Cardiac muscle cell (in vitro differentiated cells and primary cell): ENCODE measurements at places on chromosomes 3 and 15. TPM values are rescaled to one million over a fixed set of nuclear protein-coding genes. Genes with fewer than 3 reads are reported as not detected.
A peak's percentile ranks its signal among the peaks of the same experiment; 100 is the strongest.

GRCh38 chr3:68997887-68998286 lies 15.6 kb downstream of the EOGT start:
- no peak for DNase-seq

DNA sequence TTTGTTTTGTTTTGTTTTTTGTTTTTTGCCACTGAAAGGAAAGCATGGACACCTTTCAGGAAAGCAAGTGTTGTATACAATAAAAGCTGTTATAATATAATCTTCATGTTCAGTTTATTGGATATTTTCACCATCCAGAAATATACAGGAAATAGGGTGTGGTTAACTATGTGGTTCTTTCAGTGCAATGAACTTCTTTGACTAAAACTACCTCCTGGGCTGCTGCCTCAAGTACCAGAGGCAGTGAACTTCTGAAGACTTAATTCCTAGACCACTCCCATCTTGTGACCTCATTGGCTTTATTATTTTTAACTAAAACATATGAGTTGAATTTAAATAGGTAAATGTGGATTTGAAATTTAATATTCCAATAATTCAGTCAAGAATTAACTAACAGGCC lies 27.1 kb upstream of the TBL1XR1 start:
- no peak for DNase-seq

- DNase-seq = no peak
Observed at GRCh38 chr15:98878172-98878571, 129.4 kb downstream of the PGPEP1L start.

The GUCA1C gene
- not detected in 2 replicates for total RNA-seq

The GHSR gene
- not detected in 2 replicates for total RNA-seq

The PLAAT1 gene
- 35.4 and 44.1 TPM in 2 replicates for total RNA-seq

GRCh38 chr3:11054739-11055438 lies 62.3 kb downstream of the SLC6A1 start:
- no peak for DNase-seq

GRCh38 chr3:5809586-5810246 lies 622.2 kb downstream of the EDEM1 start:
- peak; percentile 10 for DNase-seq

DNA sequence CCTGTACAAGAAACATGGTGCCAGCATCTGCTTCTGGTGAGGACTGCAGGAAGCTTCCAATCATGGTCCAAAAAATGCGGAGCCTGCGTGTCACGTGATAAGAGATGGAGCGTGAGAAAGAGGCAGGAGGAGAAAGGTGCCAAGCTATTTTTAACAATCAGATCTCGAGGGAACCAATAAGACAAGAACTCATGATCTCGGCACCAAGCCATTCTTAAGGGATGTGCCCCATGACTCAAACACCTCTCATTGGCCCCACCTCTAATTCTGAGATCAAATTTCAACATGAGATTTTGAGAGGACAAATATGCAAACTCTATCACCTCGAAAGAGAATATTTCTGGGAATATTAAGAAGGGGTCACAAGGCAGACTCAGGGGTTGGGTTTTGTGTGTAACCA lies 107.2 kb downstream of the PYDC2 start:
- DNase-seq = no peak

The TRANK1 gene
- total RNA-seq = 4.4 and 8.2 TPM in 2 replicates

- DNase-seq = no peak
Observed at GRCh38 chr15:92780843-92781242, 119.3 kb upstream of the CHD2 start.

DNA sequence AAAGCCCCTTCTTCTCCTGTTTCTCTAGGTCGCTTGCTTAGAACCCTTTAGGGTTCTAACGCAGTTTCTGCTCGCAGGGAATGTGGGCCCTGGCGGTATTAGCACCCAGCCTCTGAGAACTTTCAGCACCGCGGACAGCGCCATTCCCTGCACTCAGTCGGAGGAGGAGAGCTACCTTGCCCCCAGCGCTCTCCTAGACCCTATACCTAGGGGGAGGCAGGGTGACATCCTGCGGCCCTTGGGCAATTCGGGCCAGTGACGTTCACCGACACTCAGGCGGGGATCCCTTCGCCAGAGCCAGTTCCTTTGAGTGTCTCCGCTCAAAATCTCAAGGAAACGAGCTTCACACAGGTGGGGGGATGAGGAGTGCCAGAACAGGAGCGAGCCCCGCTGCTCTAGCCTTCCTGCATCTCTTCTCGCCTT lies 1.3 kb downstream of the SLC7A14 start:
- peak; percentile 94 for DNase-seq

The ECE2 gene
- total RNA-seq = not detected in 2 replicates

GRCh38 chr3:196872316-196872715 lies 4.6 kb downstream of the SENP5 start:
- no peak for DNase-seq

- DNase-seq = no peak
Observed at GRCh38 chr3:177212278-177212610, 15.0 kb upstream of the TBL1XR1 start.

The FMN1 gene
- 1.8 and 3.3 TPM in 2 replicates for total RNA-seq

DNA sequence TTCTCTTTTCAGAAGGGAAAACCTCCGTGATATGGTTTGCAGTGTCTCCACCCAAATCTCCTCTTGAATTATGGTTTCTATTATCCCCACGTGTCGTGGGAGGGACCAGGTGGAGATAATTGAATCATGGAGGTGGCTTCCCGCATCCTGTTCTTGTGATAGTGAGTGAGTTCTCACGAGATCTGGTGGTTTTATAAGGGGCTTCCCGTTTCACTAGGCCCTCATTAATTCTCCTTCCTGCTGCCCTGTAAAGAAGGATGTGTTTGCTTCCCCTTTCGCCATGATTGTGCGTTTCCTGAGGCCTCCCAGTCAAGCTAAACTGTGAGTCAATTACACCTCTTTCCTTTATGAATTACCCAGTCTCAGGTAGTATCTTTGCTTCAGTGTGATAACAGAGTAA lies 692.7 kb upstream of the GRM7 start:
- DNase-seq = no peak

The ATP11B gene
- total RNA-seq = 44.9 and 79.0 TPM in 2 replicates

GRCh38 chr3:32934150-32934742 lies 17.2 kb upstream of the CCR4 start:
- DNase-seq = peak; percentile 40

GRCh38 chr3:189567766-189568420 lies 63.3 kb upstream of the TP63 start:
- DNase-seq = no peak

The MRPS25 gene
- total RNA-seq = 42.1 and 47.6 TPM in 2 replicates

GRCh38 chr15:93566762-93567161 lies 477.8 kb upstream of the RGMA start:
- no peak for DNase-seq

The SLITRK3 gene
- total RNA-seq = 0.18 TPM in 2 replicates

GRCh38 chr3:122773944-122774509 lies 19.6 kb downstream of the HSPBAP1 start:
- no peak for DNase-seq

DNA sequence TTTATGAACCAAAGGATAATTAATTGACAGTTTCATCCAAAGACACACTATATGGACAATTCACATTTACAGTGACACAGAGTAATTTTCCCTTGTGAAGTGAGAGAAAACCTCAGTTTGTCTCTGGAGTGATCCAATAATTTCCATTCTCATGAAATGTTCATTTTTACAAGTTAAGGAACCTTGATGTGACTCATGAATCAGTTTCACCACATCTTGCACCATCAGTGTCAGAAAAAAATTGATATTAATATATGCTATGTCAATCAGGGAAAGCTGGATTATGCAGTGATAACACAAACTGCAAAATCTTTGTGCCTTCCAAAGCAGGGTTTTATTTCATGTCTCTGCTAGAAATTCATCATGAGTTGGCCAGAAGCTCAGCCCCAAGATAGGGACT lies 348.1 kb downstream of the ARPP21 start:
- no peak for DNase-seq

The PIGZ gene
- total RNA-seq = 4.2 and 8.1 TPM in 2 replicates

DNA sequence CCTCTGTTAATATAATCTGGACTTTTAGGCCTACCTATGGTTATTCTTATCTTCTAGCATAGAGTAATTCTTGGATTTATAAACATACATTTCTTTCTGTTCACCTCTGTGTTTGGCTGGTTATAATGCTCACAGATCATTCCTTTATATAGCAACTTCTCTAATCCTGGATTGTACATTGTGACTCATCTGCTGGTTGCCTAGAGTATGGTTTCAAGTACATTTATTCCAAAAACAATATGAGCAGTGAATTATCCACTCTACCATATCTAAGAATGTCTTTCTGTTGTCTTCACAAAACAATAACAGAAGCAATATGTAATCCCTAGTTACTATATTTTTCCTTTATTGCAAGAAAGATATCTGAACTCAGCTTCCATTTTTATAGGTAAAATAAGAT lies 35.3 kb downstream of the FSIP1 start:
- no peak for DNase-seq

GRCh38 chr3:32140943-32141342 lies 34.5 kb downstream of the GPD1L start:
- DNase-seq = no peak
